Thoracic aorta (tissue), 2 donors: ENCODE measurements at places on chromosomes 13 and 19.

DNA sequence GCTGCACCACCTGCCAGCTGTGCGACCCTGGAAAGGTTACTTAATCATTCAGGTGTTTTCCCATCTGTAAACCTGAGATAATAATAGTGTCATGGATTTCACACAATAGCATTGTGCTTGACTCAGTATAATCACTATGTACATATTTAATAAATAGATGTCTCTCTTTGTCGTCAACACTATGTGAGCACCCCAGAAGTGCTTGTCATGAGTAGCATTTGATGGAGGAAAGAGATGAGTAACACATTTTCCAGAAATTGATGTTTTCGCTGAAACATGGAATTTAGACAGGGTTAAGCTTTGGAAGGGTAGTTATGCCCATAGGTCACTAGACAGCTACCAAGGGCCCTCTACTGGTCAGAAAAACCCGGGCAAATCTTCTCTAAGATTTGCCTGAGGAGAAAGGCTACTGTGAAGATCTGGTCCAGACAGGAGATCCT, 9.5 kb upstream of the MBNL2 start:
- DNase-seq = no peak

DNA sequence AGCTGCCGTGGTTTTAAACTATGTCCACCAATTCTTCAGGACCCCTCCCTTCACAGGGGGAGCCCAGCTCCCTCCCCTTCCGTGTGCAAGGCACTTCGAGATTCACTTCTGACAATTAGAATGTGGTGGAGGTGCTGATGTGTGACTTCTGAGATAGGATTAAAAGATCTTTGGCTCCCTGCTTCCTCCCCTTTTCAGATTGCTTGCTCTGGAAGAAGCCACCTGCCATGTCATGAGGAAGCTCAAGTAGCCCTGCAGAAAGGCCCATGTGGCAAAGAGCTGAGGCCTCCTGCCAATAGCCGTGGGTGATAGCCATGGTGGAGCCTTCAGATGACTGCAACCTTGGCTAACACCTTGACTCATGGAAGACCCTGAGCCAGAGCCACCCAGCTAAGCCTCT, 204.9 kb downstream of the COL4A1 start:
- DNase-seq = no peak

DNA sequence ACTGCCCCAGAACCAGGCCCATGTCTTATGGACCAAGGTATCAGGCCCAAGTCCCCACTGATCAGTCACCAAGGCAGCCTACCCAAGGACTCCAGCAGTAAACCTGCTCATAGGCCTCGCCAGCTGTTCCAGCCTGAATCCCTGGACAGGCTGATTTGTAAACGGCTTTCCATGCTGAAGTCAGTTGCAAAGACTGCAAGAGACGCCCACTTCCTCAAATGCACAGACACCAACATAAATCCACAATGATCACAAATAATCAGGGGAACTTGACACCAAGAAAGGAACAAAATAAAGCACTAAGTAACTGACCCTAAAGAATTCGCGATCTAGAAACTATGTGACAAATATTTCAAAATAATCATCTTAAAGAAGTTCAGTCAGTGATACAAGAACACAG, 75.2 kb downstream of the RXFP2 start:
- DNase-seq = no peak

DNA sequence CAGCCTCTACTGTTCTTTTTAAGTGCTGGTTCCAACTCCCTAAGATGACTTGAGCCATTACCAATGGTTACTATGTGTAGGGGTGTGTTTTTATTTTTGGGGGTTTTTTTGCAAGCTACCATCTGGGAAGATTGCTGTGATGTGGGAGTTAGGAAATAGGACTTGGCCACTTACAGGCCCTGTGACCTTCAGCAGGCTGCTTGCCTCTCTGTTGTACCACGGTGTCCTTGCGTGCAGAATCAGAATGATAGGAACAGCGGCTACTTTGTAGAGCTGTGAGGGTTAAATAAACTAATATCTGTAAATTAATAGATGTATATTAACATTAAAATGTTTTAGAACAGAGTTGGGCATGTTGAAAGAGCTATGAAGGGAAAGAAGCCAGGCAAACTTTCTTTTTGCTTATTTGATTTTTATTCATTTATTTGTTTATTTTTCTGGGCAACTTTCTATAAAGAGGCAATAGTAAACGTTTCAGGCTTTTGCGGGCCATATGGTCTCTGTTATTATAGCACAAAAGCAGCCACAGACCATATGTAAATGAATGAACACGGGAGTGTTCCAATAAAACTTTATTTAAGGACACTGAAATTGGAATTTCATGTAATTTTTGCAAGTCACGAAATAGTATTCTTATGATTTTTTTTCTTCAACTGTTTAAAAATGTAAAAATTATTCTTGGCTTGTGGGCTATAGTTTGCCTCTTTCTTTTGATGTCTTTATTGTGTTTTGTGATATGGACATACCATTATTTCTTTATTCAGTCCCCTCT, 26.4 kb upstream of the EHD2 start:
- no peak for DNase-seq
